ENCODE measurements at places on chromosomes 5 and 9.

GRCh38 chr5:133757396-133757945, 145.1 kb upstream of the FSTL4 start:
- DNase-seq: no peak

DNA sequence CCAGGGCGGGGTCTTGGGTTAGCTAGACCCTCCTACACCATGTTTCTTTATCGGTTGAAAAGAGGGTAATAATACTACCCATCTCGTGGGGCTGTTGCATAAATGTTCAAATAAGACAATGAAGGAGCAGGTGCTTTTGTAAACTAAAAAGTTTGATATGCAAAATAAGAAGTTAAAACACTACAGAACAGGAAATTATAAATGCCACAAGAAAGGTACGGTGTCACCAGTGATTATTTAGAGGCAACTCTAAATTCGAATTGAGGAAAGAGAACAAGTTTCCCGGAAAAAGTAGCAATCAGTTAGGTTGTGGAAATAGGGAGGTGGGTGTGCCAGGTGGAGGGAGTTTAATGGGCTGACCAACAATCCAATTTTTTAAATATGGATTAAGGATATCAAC, 2.5 kb upstream of the PHF19 start:
- DNase-seq: no peak

DNA sequence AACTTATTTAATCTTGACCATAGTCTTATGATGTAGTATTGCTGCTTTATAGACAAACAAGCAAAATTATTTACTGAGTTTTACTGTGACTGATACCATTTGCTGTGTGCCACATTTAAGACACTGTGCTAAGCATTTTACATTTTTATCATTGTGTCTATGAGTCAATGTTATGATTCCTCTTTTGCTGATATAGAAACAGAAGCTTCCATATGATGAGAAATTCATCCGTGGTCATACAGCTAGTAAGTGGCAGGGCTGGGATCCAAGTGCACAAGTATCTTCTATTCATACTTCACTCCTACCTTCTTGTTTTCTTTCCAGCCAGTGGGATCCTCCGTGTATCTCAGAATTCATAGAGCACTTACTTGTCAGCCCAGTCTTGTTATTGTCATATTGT, 17.1 kb upstream of the IFNK start:
- DNase-seq: no peak

DNA sequence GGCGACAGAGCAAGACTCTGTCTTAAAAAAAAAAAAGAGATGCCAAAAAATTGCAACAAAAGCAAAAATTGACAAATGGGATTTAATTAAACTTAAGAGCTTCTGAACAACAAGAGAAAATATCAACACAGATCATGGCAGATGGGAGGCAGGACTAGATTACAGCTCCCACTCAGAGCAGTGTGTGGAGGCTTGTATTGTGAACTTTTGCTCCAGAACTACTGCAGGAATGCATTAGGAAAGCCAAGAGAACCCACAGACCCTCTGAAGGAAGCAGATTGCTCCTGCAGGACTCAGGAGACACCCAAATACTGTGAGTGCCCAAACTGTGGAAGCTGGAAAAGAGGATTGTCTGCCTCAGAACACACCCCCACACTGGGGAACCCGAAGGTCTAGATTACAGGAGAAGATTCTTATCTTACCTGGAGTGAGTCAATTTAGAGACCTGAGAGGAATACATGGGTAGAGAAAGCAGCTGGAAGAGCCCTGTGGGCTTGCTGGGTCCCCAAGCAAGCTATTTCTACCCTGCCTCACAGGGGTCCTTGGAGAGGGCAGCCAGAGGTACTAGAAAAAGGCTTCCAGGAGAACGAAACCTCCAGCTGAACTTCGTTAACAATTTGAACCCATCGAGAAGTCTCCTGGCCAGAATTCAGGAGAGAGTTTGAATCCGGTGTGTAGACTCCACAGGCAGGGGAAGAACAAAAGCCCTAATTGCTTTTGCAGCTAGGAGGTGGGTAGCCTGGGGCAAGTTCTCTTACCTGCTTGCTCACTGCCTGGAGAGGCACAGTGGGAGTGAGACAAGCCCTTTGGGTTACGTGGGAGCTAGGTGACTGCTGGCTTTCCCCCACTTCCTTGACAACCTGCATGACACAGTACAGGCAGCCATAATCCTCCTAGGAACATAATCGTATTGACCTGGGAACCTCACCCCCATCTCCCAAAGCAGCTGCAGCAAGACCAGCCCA, 593.4 kb upstream of the RGMB start:
- peak; percentile 7 for DNase-seq

DNA sequence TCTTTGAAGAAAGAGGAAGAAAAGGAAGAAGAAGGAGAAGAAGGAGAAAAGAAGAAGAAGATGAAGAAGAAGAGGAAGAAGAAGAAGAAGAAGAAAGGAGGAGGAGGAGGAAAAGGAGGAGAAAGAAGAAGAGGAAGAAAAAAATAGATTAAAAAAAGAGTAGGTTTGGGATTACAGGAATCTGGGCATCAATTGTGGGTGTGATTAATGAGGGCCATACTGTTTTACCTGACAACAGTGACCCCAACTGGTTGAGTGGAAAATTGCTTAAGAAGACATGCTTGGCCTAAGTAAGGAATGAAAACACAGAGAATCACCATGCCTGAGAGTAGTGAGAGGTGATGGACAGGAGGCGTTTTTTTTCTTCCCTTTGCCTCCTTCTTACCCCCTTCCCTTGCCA, 114.6 kb downstream of the FAM170A start:
- DNase-seq: peak; percentile 47

GRCh38 chr9:31790720-31791119, 593.7 kb upstream of the ACO1 start:
- no peak for DNase-seq

Data from fibroblast of pulmonary artery (primary cell).